H9 (cell line): ENCODE measurements at places on chromosomes 2 and 18.
A peak's percentile ranks its signal among the peaks of the same experiment; 100 is the strongest.

DNA sequence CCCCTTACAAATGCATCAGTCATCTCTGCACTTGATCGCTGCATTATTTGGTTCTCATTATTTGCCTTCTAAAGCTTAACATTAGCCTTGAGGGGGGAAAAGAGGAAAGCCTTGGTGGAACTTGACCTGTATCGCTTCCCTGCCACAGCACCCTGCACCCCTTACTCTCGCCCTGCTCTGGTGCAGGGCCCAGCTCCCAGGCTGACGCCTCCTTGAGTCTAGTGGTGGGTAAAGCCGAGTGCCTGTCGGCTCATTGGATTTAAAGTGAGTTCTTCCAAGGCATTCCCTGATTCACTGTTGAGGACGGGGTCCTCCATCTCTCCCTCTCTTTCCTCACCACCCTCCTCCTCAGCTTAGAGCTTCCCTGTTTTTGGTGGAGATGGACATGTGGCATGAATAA, 145.0 kb upstream of the GYPC start:
- no peak for DNase-seq

- DNase-seq: no peak
Observed at GRCh38 chr2:227152093-227152766, 11.8 kb downstream of the COL4A4 start.

DNA sequence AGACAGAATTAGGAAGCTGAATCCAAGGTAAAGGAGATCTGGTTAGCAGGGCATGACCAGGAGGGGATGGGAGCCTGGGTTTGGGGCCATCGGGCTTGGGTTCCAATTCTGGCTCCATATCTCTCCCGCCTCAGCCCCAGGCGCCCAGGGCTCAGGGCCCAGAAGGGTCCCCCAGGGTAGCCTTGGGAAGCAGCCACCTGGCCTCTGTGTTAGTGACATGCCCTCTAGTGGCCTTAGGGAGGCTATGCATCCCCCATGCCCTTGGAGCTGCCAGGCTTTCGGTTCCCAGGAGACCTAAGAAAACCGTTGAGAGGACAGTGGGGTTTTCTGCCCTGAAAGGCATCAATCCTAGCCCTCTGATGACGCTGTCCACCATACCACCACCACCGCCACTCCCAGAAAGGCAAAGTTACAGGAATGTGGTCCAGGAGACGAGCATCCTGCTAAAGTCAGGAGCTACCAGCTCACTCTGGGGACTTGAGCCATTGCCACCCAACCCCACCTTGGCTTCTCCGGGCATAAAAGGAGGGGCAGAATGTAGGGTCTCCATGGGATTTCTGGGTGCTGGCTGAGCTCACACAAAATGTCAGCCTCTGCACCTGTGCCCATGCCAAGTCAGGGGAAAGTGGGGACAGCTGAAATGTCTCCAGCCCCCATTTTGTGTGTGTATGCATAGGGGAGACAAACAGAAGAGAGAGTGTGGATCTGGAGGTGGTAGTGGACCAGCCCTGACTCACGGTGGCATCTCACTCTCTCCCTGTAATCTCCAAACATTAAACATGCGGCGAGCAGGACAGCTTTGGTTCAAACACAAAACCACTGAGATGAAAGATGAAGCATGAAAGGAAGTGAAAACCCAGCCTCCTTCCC, 56.5 kb downstream of the EMX1 start:
- DNase-seq: peak; percentile 82

- DNase-seq: no peak
Observed at GRCh38 chr2:72794572-72794971, 31.3 kb downstream of the EXOC6B start.

- no peak for DNase-seq
Observed at GRCh38 chr2:8636041-8636491, 45.8 kb upstream of the ID2 start.

DNA sequence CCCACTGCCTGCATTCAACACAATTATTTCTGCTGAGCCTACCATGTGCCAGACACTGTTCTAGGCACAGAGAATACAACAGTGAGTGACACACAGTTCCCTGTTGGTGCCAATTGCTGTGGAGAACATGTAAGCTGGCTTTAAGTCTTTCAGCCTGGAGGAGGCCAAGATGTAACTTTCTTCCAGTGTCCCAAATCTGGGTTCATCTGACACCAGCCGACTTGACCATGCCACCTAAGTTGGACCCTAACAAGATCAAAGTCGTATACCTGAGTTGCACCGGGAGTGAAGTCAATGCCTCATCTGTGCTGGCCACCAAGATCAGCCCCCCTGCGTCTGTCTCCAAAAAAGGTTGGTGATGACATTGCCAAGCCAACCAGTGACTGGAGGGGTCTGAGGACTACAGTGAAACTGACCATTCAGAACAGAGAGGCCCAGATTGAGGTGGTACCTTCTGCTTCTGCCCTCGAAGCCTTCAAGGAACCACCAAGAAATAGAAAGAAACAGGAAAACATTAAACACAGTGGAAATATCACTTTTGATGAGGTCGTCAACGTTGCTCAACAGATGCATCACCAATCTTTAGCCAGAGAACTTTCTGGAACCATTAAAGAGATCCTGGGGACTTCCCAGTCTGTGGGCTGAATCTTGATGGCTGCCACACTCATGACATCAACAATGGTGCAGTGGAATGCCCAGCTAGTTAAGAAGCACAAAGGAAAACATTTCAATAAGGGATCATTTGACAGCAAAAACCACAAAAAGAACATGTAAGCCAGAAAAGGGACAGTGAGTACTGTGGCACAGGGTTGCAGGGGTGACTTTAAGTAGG, 6.3 kb downstream of the TRABD2A start:
- peak; percentile 14 for DNase-seq

GRCh38 chr2:43566461-43566729, 29.4 kb downstream of the THADA start:
- no peak for DNase-seq

GRCh38 chr2:222860740-222861410, at the start of gene ACSL3:
Gene ACSL3 (plus strand): TSS chr2:222861036. CDS start chr2:222908773, 47,737 bp downstream.
- peak; percentile 98 for DNase-seq

DNA sequence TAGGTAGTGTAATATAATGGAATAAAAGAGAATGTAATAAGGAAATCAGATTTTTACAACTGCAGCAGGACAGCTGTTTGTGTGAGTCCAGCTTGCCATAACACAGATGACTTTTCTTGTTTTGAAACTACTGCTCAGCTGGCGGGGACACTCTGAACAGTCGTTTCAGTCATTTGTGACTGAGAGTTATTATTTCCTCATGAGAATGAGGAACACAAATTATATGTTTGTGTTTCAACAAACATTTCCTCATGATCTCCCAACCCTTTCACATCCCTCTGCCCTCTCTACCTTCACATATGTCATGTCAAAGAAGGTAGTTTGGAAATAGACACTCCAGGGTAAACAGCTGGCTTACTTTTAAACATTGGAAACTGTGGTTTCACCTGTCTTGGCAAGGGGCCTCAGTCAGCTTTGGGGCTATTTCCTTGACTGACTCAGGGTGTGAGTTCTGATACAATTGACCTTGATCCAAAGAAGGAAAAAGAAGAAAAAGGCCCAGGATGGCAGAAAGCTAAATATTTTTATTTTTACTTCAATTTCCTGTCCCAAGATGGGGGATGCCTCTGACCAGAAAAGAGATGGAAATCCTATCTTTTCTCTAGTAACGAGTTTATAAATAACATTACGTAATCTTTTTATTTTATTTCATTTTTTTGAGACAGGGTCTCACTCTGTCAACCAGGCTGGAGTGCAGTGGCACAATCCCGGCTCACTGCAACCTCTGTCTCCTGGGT, 593 bp downstream of the SP140L start:
- no peak for DNase-seq

DNA sequence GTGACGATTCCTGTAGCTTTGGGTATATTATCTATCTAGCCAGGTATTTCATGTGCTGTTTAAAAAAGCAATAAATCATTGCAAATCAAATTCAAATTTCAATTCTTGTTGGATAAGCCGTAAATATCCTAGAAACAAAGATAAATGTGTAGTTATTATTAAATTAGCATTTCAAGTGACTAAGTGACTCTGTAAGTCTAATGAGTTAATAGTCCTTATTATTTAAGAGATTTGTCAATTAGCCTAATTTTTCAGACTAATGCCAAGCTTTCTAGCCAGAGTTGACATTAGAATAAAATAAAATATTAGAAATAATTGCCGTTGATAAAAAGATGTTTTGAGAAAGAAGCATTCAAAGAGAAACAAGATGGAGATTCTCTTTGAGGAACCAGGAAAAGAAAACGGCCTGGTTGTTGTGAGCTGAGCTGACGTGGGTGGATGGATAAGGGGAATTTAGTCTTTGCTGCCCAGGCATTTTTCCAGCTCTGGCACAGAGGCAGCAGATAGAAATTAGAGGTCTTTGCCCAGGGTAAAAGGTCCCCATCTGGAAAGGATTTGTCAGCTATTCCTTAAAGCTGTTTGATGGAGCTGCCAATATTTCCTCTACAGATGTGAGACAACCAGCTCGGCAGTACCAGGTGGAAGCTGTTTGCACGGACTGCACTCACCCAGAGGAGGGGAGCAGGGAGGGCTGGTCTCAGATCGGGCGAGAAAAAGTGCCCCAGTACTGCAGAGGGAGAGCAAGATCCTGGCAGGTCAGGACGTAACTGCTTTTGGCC, 117.3 kb upstream of the SEC11C start:
- no peak for DNase-seq

- no peak for DNase-seq
Observed at GRCh38 chr2:190515687-190516086, 18.8 kb downstream of the NEMP2 start.

GRCh38 chr2:239985356-239985755, 39.8 kb downstream of the NDUFA10 start:
- no peak for DNase-seq

DNA sequence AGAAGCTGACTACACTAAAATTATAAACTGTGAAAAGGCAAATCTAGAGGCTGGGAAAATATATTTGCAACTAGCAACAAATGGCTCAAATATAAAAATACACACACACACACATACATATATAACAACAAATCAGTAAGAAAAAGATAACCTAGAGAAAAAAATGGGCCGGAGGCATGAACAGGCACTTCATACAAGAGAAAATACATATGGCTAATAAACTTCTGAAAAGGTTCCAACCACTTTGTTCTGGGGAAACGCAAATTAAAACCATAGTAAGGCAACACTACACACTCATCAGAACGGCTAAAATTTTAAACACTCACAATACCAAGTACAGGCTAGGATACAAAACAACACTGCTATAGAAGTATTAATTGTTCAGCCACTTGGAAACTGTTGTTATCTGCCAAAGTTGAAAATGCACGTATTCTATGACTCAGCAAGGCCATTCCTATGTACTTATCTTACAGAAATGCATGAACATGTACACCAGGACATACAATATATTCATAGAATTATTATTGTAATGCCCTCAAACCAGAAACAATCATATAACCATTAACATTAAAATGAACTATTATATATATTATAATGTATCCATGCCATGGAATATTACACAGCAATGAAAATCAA, 15.6 kb downstream of the WDSUB1 start:
- DNase-seq: no peak

- no peak for DNase-seq
Observed at GRCh38 chr18:47403317-47403716, 151.9 kb upstream of the SKOR2 start.

GRCh38 chr2:188176620-188177019, 115.1 kb upstream of the GULP1 start:
- no peak for DNase-seq

DNA sequence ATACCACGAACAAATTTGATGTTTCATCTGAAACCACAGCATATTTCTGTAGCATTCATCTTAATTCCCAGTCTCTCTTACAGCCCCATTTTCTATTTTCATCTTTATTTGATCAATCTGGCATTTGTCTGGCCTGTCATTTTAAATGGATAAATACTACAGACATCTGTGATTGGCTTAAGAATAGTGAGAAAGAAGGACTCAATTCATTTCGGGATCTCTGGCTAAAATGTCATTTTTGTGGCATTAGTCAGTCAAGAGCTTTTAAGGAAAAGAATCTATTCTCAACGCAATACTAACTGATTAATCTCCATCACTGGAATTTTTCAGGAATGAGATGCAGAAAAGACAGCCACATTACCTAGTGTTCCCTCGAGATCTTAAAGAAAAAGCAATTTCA, 585.9 kb downstream of the IRS1 start:
- no peak for DNase-seq

DNA sequence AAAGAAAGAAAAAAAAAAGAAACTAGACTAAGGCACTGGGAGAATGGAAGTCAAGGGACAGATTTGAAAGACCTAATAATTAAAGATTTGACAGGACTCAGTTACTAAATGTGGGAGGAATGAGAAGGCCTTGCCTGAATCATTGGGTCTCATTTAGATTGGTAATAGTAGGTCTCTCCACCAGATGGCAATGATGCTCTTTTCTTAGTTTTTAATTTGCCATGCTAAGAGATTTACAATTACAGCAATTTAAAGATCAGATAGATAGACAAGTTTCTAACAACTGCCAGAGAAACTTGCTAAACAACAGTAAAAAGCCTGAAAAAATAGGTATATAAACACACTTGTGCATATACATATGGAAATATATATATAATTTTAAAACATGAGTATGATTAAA, 153.0 kb downstream of the TMEM247 start:
- no peak for DNase-seq

- DNase-seq: no peak
Observed at GRCh38 chr2:20398956-20399567, 47.8 kb upstream of the RHOB start.

- no peak for DNase-seq
Observed at GRCh38 chr2:28681606-28682005, 70.0 kb upstream of the PPP1CB start.

- DNase-seq: peak; percentile 54
Observed at GRCh38 chr2:42792583-42793333, at the start of gene HAAO. Gene HAAO (minus strand): TSS chr2:42792583. CDS start chr2:42792536, 47 bp downstream.

GRCh38 chr18:48022531-48023329, 92.3 kb upstream of the SMAD2 start:
- no peak for DNase-seq

GRCh38 chr2:118431165-118431517, 342.9 kb downstream of the INSIG2 start:
- DNase-seq: no peak

- DNase-seq: no peak
Observed at GRCh38 chr2:190466819-190467446, 58.8 kb downstream of the MFSD6 start.

GRCh38 chr2:17878281-17879136, at the start of gene KCNS3:
Gene KCNS3 (plus strand): TSS chr2:17878667. CDS start chr2:17931009, 52,342 bp downstream.
- DNase-seq: peak; percentile 58

DNA sequence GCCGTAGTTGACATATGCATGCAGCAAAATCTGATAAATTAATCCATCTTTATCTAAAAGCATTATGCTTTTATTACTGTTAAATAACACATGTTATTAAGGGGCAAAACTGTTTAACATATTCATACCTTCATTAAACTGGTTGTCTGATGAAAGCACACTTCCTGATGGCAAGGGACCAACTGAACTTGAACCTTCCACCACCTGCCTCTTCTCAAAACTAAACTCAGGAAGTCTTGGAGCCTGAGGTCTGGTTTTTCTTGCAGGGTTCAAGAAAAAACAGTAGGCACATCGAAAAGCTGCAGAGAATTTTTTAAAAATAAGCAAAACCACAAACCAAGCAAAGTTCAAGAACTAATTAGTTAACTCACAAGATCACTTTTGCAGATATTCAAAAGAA, 64.9 kb downstream of the LNPK start:
- no peak for DNase-seq

- DNase-seq: no peak
Observed at GRCh38 chr18:35311496-35311895, 21.5 kb upstream of the ZSCAN30 start.
